ENCODE measurements at places on chromosomes 6 and 20. TPM values are rescaled to one million over a fixed set of nuclear protein-coding genes. Genes with fewer than 3 reads are reported as not detected.

ENTPD6 gene
- total RNA-seq: 55.3 TPM

GRCh38 chr6:36459501-36459900, 16.7 kb downstream of the KCTD20 start:
- no peak for DNase-seq
- H3K27ac ChIP-seq: no peak overlapping the region
- no peak overlapping the region for H3K4me3 ChIP-seq
- no peaks in the 10 kb centered on the region for H3K27me3 ChIP-seq
- H3K4me1 ChIP-seq: peaks cover 36% of the 10 kb centered on the region

GRCh38 chr6:100179576-100179975, 185.6 kb upstream of the MCHR2 start:
- H3K27me3 ChIP-seq: peaks cover 6% of the 10 kb centered on the region
- no peaks in the 10 kb centered on the region for H3K4me1 ChIP-seq
- H3K36me3 ChIP-seq: no peaks in the 10 kb centered on the region
- no peak overlapping the region for H3K4me3 ChIP-seq
- no peak overlapping the region for H3K27ac ChIP-seq
- DNase-seq: no peak

TAP2 gene
- 127 TPM for total RNA-seq

GRCh38 chr6:108134213-108134970, 31.4 kb upstream of the NR2E1 start:
- H3K27ac ChIP-seq: no peak overlapping the region
- peaks cover 83% of the 10 kb centered on the region for H3K27me3 ChIP-seq
- DNase-seq: no peak

SH3BGRL2 gene
- total RNA-seq: 0.62 TPM

DNA sequence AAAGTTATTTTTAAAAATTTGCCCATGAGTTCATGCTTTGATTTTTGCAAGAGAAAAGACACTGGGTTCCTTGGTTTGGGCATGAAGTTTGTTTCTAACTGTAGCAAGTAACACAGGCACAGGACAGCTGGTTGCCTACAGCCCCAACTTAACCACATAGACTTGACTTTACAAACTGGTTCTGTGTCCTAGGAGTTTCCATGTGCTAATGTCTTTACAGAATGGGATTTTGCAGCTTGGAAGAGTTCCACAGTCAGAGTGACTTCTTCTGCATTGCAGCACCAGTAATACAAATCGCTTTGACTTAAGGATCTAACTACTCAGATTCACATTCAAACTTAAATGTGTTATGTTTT, 44.3 kb downstream of the OR2B2 start:
- peaks cover 6% of the 10 kb centered on the region for H3K36me3 ChIP-seq
- DNase-seq: no peak
- H3K4me1 ChIP-seq: peaks cover 80% of the 10 kb centered on the region
- peak overlapping the region; percentile 99 for H3K4me3 ChIP-seq

- H3K27ac ChIP-seq: peak overlapping the region; percentile 97
- H3K27me3 ChIP-seq: no peaks in the 10 kb centered on the region
- H3K36me3 ChIP-seq: peaks cover 2% of the 10 kb centered on the region
- H3K4me1 ChIP-seq: peaks cover 70% of the 10 kb centered on the region
- DNase-seq: peak; percentile 79
Observed at GRCh38 chr6:27138837-27139755, 108.4 kb upstream of the PRSS16 start.

- H3K36me3 ChIP-seq: peaks cover 9% of the 10 kb centered on the region
- H3K4me1 ChIP-seq: peaks cover 11% of the 10 kb centered on the region
- H3K4me3 ChIP-seq: no peak overlapping the region
- H3K27ac ChIP-seq: no peak overlapping the region
Observed at GRCh38 chr6:143880412-143880811, 16.1 kb downstream of the ZC2HC1B start.

DNA sequence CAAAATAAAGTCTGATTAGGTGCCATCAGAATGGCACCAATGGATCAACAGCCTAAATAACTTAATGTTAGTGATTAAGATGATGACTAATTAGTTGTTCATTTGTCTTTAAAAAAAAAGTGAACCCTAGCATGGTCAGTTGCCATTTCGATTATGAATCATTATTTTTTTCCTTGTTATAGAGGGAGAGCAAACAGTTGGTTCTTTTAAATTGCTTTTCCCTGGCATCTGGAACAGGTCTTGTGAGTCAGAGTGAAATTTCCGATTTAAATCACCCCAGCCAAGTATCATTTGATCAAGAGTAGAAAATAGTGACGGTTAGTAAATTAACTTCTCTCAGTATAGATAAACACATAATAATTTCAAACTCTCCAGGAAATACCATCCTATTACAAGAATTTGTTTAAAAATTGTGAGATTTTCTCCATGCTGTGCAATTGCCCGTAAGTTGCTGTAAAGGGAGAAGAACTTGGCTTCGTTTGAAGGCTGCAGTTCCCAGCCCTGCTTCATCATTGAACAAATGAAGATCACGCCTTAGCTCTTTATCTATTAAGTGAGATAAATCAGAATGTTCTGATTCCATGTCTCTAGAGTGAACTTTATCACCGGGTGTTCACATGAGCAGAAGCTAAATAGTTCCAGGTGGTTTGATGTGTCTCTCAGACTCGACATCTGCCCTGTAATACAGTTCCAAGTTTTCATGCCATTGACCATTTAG, 741.3 kb downstream of the DOK5 start:
- no peak overlapping the region for H3K27ac ChIP-seq
- no peaks in the 10 kb centered on the region for H3K4me1 ChIP-seq
- H3K27me3 ChIP-seq: no peaks in the 10 kb centered on the region
- no peaks in the 10 kb centered on the region for H3K36me3 ChIP-seq

GPX5 gene
- total RNA-seq: not detected

GRCh38 chr20:44117296-44118184, 69.4 kb downstream of the JPH2 start:
- H3K36me3 ChIP-seq: no peaks in the 10 kb centered on the region
- H3K27ac ChIP-seq: no peak overlapping the region
- DNase-seq: no peak

C6orf132 gene
- 0.26 TPM for total RNA-seq

- DNase-seq: no peak
- H3K27me3 ChIP-seq: no peaks in the 10 kb centered on the region
- H3K36me3 ChIP-seq: no peaks in the 10 kb centered on the region
- H3K4me3 ChIP-seq: no peak overlapping the region
- H3K27ac ChIP-seq: no peak overlapping the region
Observed at GRCh38 chr6:161256407-161256806, 17.5 kb downstream of the AGPAT4 start.

All from activated T-cell treated with anti-CD3 and anti-CD28 coated beads, Interleukin-2, amount 50 U/mL, for 72 hours (primary cell).